ENCODE measurements at places on chromosomes 5 and 9.

GRCh38 chr5:135131801-135132680 lies 98.0 kb upstream of the PITX1 start:
- no peak for DNase-seq

DNA sequence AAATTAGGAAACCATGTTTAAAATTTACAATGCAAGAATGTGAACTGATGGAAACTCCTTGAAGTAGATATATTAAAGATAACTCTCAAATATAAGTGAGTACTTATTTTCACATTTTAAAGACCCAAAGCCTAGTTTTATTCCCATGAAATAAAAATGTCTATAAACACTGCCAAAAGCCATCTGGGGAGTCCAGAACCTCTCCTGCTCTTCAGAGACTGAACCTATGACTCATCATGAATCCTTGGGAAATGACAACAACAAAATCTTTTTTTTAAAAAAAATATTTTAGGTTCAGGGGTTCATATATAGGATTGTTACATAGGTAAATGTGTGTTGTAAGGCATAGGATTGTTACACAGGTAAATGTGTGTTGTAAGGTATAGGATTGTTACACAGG lies 33.8 kb upstream of the FYB1 start:
- DNase-seq = no peak

GRCh38 chr5:113181409-113181808 lies 204.8 kb downstream of the DCP2 start:
- DNase-seq = no peak

- DNase-seq = no peak
Measured at GRCh38 chr9:36949466-36949865, 84.6 kb downstream of the PAX5 start.

DNA sequence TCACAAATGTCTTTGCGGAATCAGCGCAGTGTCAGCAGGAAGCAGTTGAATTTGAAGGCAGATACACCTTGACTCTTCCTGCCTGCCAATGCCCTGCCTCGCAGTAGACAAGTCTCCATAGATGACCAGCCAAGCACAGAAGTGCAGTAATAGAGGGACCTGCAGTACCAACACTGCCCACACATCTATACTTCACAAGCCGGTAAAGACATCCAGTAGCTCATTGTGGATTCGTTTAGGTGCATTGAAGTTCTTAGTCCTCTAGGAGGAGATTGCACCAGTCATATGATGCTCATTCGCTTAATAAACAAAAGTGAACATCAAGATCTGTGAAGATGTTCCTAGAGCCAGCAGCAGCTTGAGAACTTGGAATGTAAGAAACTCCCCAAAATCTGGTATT lies 7.1 kb upstream of the IFNA2 start:
- DNase-seq = no peak

DNA sequence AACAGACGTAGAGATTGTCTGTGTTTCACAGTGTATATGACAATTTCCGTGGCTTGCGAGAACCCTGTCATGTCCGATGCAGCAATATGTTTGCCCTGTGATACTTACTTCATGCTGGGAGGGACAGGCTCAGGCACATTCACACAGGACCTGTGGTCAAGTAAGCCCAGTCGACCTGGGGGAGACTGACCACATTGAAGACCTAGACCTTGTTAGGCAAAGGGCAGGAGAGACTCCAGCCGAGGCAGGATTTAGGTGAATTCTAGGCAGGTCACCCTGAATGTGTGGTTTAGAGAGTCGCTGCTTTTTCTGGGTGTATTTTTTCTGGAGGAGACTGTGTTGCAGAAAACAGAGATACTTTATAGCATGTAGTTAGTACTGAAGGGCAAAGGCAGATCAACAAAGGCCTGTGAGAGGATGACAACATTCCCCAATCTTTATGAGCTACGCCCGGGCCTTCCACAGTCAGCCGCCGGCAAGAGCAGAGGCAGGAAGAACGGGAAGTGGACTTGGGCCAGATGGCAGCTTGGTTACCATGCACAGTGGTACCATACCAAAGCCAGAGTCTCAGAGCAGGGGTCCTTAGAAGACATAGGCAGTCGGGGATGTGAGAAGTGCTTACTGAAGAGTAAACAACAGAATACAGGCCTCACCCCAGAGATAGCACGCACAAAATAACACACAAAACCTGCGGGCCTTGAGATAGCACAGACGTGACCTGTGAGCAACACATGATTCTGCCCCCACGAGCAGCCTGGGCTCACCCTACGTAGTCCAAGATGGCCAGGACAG lies 220.7 kb downstream of the CACNA1B start:
- no peak for DNase-seq

- peak; percentile 93 for DNase-seq
Measured at GRCh38 chr5:158629591-158630312, 470.0 kb downstream of the EBF1 start.

DNA sequence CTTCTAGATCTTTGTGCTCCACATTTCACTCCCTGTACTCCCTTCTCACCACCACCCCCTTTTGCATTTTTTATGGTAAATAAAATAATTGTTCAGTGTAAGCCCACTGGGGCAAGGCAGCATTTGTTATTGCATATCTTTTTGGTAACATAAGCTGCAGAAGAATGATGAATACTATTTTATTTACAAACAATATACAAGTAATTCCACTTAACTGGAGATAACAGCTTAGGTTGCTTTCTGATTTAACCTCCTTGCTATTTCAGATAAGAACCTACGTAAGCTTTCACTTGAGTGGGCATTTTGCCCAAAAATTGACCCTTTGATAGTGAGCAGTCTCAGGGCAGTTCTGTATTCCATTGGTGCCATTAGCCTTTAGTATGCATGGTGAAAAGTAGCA lies 417.9 kb downstream of the SH3GL2 start:
- no peak for DNase-seq

- no peak for DNase-seq
Measured at GRCh38 chr5:152379331-152379730, 25.7 kb downstream of the NMUR2 start.

DNA sequence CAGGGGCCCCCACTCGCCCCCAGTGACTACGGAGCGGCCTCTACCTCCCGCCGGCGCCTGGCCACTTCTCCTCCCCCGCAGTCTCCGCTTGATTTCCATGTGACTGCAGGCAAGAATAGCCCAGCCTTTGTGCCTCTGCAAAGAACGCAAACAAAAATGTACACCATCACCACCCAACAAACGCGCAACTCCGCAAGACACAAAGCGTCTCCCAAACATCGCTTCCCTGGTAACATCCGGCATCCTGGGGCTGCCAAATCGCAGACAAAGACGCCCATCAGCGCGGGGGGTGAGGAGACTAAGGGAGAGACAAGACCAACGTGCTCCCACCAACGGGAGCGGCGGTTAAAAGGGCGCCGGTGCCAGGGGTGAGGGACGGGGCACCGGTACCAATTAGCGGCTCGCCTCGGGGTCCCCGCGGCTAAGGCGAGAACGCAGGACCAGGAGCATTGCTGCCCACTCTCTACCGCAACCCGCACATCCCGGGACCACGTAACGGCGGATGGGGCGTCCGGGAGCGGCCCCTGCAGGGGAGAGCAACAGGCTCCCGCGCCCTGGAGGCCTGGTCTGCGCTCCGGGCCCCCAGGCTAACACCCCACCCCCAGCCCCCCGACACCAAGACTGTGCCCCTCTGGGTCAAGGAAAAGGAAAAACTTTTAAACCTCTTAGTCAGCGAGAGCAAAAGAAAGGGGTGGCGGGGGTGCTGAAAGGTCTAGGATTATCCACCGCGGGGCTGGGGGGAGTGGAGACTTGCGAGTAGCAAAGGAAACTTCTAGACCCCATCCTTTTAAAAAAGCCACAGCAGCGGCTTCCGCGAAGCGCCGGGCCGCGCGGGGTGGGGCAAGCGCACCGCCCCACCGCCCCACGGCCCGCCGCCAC lies 885 bp downstream of the MPDZ start:
- DNase-seq = no peak

DNA sequence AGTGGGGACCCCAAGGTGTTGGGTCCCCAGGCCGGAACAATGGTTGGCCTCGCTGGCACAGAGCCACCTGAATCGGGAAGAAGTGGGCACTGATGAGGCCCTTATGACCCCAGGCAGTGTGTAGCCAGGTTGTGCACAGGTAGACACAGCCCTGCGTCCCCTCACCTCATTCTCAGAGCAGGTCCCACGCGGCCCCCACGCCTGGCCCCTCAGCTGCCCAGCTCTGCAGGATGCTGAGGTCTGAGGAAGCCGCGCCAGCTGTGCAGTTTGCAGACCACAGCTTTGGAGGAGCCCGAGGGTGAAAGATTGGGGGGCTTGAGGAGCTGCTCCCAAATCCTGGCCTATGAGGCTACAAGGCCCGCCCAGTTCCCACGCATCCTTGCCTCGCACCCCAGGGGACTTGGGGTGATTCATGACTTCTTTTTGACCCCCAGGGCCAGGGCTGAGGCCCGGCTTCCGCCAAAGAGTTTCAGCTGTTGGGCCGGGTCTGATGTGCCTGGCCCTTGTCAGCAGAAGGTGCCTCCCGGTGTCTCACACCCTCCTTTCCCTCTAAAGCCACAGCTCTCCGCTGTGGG lies 87.8 kb upstream of the PHYKPL start:
- no peak for DNase-seq

DNA sequence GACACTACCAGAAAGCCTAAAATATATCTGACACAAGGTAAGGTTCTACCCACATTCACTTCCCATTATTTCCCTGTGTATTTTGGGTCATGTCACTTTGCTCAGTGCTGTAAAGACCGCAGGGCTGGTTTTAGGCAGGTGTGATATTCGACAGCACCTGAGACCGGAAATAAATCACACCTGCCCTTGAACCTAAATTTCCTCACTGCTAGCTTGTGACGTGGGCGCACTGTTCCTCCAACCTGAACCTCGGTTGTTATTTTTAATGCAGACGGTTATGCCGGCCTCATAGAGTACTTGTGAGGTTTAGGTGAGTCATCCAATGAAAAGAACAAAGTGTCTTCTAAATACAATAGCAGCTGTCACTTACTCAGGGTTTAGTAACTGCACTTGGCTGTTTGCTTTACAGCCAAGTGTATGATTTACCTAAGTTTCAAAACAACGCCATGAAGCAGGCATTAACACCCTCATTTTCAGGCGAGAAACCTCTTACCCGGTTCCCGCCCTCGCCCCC lies 20.7 kb upstream of the ZNF782 start:
- no peak for DNase-seq

DNA sequence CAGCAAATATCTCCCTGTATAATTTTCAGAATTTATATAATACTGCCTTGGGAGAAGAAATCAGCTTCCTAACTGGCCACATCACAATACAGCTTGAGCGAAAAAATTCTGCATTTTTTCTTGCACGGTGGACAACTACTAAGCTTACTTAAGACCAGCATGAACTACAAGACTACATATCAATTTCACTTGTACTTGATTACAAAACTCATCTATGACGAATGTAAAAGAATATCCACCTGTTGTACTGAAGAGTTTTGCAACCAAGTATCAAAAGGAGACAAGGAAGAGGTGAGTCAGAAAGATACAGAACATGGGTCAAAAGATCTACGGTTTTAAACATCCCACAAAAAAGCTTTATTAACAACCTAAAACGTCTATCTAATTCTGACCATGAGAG lies 279.4 kb downstream of the BNC2 start:
- no peak for DNase-seq

GRCh38 chr9:95409650-95410426 lies 92.3 kb upstream of the FANCC start:
- no peak for DNase-seq

- no peak for DNase-seq
Measured at GRCh38 chr5:121660142-121660541, 191.5 kb upstream of the FTMT start.

DNA sequence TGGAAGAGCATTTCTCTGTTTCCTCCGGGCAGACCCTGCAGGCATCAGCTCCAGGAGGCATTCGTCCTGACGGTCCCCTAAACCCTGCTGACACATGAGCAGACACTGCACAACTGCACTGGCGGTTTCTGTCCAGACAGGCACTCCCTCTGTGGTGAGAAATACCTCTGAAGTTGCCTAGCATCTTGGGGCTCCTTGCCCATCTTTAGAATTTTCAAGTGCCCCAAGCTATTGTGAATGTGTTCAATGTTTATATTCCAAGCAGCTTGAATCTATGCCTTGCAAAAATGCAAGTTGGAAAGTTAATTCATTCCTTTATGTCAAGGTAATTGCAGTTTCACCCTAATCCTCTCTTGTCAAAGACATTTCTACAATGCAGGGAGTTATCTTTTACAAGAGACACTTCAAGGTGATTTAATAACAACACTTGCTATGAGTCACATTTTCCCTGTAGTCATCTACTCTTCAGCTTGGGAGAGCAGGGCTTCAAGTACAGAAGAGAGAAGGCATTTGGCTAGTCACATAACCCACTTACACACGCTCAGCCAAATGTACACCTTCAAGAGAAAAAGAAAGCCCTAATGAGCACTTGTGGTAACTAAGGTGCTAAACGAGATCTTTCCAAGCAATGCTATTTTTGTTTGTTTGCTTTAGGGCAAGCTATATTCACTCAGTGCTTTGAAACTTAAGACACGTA lies 302.5 kb downstream of the MLLT3 start:
- peak; percentile 61 for DNase-seq

DNA sequence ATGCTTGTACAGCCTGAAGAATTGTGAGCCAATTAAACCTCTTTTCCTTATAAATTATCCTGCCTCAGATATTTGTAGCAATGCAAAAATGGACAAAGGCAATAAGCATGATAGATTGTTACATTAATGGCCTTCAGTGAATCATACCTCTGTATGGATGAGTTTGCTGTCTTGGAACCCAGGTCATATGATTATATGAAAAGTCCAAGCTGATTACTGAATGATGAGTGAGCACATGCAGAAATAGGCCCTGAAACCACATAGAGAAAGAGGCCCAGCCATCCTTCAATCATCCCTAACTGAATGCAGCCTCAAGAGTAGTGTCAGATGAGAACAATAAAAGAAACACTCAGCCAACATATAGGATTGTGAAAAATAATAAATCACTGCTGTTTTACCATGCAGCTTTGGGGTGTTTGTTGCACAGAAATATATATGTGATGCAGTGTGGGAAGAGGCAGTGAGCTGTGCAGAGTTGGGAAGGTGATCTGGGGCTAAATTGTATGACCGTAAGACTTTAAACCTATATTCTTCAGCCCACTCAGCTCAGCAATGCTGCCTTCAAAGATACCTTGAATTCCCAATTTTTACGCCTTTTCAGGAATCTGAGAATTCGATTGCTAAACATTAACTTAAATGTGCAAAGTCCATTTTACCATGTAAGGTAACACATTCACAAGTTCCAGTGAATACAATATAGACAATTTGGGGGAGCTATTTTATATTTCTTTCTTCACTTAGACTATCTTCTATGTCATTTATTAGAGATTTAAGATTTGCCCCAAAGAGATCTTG lies 36.3 kb upstream of the SHISAL2B start:
- no peak for DNase-seq

GRCh38 chr5:2289380-2289779 lies 406.7 kb upstream of the IRX4 start:
- DNase-seq = no peak

GRCh38 chr5:54944364-54944763 lies 41.0 kb downstream of the ESM1 start:
- no peak for DNase-seq

DNA sequence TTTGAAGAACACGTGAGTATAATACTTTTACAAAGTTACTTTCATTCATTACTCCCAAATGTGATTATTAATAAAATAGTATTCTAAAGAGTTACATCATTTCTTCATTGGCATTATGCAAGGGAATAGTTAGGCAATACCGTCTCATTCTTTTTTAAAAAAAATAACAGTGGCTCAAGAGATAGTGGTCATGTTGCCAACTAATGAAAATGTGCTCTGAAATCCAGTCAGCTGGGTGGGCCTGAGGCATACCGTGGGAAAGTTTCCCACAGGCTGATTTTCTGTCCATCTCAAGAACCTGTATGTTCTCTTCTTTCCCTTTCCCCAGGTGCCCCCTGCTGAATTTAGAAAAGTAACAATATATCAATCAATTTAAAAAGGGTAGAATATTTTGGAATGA lies 40.8 kb upstream of the ROPN1L start:
- no peak for DNase-seq

- DNase-seq = no peak
Measured at GRCh38 chr9:82466616-82467260, 478.2 kb downstream of the SPATA31D1 start.

Measured in NCI-H187 treated with DMSO at 0.1 percent for 48 hours (cell line).